ENCODE measurements at places on chromosomes 5 and 9.

GRCh38 chr5:135823881-135824280, 10.6 kb upstream of the SLC25A48 start:
- DNase-seq: no peak

- DNase-seq: no peak
Measured at GRCh38 chr9:89942643-89943042, 337.8 kb downstream of the GADD45G start.

GRCh38 chr9:20538956-20539355, 83.3 kb downstream of the MLLT3 start:
- DNase-seq: no peak

GRCh38 chr5:14713476-14714390, 49.2 kb downstream of the OTULIN start:
- no peak for DNase-seq

DNA sequence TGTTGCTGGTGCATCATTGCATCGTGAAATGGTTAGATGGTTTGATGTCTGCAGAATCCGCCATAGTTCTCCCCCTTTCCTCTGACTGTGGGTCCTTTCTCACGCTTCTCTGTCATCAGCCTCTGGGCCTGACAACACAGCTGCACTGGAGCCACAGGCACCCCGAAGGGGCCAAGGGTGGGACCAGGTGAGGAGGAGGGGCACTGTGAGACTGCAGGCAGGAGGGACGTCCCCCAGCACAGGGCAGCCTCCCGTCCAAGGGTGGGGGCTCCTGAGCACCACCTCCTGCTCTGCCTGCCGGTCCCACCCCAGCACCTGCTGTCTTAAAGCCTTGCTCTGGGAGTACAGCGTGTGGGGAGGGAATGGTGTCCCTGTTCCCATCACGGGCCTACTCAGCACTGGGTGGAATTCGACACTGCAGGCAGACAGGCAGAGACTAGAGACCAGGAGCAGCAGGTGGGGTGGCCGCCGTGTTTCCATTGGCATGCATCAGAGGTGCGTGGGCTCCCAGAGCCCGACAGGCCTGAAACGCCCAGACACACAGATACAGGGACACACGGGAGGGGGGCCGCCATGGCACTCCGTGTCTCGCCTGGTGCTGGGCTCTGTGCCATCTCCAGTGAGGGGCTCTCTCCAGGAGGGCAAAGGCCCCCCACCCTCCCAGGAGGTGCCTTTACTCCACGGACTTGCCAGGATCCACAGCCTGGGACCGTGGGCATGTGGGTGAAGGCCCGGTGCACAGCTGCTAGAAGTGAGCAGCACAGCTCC, 15.0 kb downstream of the CACNA1B start:
- no peak for DNase-seq

DNA sequence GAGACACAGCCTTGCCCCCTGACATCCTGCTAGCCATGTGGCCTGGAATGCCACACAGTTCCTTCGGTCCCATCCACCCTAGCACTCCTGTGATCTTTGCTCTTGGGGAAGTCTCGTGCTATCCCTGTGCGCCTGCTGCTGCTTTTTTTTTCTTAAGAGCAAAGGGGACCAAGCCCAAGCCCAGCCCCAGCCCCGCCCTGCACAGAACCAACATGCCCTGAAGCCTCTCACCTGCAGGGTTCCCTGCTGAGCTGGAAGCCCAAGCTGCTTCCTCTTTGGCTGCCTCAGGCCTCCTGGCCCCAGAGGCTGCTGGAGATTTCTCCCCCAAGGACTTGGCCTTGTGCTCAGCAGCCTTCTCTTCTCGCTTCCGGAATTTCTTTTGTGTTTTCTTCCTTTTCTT, 1.8 kb downstream of the SURF6 start:
- no peak for DNase-seq

- no peak for DNase-seq
Measured at GRCh38 chr9:134716067-134716466, 74.5 kb downstream of the COL5A1 start.

GRCh38 chr9:97994703-97995102, 11.6 kb downstream of the ANP32B start:
- no peak for DNase-seq

GRCh38 chr9:99352826-99353225, 130.7 kb downstream of the SEC61B start:
- no peak for DNase-seq

GRCh38 chr5:118921866-118922265, 66.5 kb downstream of the DTWD2 start:
- no peak for DNase-seq

- DNase-seq: no peak
Measured at GRCh38 chr5:71582945-71583584, 4.1 kb upstream of the MCCC2 start.

DNA sequence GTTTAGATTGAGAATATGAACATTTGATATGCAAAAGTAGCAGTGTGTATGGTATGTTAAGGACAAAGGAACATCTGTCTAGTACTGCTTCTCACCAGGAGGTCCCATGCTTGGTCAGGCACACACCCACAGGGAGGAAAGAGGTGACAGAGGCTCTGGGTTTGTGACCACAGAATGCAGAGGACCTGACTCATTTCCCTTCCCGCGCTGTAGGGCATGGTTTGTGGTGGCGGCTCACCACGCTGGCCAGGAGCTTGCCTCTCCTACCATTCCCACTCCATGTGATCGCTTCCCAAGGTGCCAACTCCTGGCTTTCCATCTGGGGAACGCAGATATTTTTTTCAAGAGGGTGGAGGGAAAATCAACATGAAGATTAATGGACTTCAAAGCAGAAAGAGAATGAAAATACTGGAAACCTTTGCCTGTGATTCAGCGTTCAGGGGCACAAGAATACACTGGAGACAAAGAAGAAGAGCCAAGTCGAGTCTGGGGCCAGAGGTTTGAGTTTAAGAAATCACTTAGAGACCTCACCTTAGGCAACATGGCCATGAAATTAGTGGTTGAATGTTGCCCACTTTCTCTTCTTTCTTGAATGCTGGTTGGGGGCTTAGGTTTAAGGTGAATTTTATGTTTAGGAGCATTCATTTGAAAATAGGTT, 477.8 kb downstream of the CCDC171 start:
- DNase-seq: no peak

DNA sequence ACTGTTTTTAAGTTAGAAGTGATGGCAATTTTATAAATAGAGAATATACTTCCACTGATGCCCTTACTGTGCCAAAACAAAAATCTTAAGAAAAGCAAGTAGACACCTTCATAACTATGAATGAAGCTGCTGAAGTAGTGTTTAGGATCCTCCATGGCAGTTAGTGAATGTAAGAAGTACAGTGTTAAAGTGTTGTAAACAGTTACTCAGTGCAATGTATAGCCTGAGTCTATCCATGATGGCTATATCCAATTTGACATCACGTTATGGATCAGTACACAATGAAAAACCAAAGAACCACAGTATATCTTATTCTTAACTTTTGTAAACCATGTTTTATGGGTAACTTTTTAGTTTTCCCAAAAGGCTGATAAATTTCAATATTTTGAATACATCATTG, 7.1 kb downstream of the CCNG1 start:
- no peak for DNase-seq

DNA sequence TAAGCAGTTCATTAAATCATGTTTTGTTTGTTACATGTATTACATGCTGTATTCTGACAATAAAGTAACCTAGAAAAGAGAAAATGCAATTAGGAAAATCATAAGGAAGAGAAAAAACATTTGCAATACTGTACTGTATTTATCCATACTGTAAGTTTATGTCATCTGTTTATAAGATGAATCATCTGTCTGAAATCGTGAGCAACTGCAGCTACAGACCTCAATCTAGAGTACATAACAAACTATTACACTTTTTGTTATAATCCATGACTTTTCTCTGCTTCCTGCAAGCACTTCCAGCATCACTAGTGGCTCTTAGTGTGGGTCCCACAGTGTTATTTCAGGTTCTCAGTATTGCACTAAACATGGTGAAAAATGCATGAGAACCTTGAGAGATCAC, 144.4 kb upstream of the NR4A3 start:
- no peak for DNase-seq

GRCh38 chr9:20321423-20322082, 300.7 kb downstream of the MLLT3 start:
- DNase-seq: no peak

GRCh38 chr5:926417-927171, 33.9 kb downstream of the TRIP13 start:
- DNase-seq: no peak

- no peak for DNase-seq
Measured at GRCh38 chr5:38639377-38640358, 83.2 kb upstream of the LIFR start.

DNA sequence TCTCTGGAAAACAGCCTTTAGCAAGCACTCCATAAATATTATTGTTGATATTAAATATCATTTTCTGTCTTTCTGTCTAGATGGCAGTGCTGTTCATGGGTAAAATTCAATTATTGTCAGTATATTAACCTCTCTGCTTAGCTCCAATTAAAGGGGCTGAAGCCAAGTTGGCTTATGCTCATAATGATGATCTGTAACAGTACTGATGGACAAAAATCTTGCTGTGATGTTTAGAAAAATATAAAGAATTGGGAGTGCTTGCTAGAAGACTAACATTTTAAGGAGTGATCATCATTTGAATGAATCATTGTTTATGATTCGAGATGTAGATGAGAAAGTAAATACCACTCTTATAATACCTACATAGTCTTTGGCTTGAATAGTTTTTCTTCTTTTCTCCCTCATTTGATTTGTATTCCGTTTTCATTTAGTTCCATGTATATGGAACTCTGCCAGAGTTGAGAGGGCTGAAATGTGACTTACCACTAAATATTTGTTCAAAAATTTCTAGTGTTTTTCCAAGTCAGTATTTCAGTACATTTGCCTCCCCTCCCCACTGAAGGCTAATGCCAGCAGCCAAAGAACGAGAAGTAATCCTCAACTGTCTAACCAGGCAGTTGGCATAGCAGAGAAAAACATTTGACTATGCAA, 538.3 kb downstream of the CSNK1G3 start:
- no peak for DNase-seq

DNA sequence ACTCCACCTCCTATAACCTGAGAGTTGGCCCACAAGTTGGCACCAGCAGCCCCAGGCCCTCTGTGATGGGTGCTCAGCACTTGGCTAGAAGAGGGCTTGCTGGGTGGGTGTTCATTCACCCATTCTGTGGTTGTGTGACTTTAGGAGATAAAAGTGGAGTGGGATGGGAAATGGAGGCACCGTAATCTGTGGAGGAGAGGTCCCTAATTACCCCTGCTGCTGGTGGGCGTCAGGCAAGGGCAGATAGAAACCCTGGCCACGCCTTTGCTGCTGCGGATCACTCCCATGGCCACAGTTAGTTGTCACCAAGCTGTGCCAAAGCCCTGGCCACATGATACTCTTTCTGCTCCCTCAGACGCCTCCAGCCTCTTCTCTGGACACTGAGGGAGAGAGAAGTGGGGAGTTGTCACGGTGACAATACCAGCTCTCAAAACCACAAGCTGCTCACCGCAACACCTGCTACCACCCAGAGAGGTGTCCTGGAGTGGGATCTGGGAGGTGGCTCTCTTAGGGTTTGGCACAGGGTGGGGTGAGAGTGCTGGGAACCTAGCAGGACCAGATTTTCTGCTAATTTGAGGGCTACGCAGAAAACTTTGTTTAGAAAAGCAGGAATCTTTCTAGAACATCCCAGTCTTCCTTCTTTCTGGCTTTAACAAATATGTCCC, 12.0 kb upstream of the NEUROG1 start:
- DNase-seq: no peak

GRCh38 chr5:55621229-55621628, 86.5 kb upstream of the PLPP1 start:
- no peak for DNase-seq

DNA sequence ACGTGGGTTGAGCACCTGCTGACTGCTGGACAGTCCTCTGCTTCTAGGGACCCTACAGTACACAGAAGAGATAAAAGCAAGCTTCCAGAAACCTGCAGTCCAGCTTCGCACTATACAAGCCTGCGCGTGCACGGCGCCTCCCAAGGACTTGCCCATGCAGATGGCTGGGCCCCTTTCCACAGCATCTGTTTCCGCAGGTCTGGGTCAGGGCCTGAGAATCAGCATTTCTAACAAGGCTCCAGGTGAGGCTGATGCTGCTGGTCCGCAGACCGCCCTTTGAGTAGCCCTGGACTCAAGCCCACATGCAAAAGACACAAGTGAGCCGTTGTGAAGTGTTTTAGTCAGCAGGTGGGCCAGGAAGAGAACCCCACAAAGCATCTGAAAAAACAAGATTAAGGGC, 133.1 kb downstream of the HSD17B3 start:
- DNase-seq: no peak

- DNase-seq: no peak
Measured at GRCh38 chr9:122020398-122020797, 72.7 kb downstream of the TTLL11 start.

GRCh38 chr5:52875827-52876226, 88.1 kb downstream of the ITGA1 start:
- no peak for DNase-seq

DNA sequence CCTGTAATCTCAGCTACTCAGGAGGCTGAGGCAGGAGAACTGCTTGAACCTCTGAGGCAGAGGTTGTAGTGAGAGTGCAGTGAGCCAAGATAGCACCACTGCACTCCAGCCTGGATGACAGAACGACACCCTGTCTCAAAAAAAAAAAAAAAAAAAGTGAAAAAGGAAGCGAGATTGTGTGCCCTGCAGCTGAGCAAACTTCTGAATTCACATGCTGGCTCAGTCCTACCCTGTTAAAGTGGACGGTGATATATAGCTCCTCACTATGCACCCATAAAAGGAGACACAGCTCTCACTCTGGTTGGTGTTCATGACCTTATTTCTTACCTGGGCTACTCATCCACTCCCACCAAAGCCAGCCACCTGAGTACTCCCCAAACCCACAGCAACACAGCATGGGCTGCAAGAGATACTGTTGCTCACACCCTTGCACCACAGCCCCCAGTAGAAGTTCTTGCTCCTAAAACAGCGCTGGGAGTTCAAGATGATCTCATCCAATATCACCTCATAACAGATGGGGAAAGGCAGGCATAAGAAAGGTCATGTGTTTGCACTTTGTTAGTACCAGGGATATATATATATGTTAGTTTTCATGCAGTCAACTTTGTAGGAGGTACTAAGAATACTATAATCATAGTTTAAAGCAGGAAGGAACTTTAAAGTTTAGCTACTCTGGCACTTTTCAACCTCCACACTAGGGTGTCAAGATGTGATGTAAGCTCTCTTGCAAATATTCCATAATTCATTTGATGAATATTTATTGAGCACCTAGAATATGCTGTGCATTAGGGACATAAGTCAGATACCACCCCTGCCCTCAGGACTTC, 4.0 kb downstream of the TTLL11 start:
- DNase-seq: no peak

DNA sequence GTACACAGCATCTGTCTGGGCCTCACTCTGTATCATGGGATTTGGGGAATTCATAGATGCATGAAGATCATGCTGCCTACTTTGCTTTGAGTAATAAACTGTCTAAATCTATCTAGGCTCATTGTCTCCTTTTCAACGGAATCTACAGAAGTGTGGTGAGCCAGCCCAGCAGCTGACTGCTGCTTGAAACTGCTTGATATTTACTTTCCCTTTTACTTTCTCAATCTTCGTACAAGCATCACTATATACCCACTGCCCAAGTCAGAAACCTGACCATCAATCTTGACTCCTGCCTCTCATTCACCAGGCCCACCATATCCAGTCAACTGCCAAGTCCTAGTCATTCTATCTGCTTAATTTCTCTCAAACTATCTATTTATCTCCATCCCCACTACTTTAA, 142.9 kb downstream of the NR2F1-AS1 start:
- DNase-seq: no peak

GRCh38 chr5:75847561-75848021, 130.4 kb upstream of the POC5 start:
- no peak for DNase-seq

Data from SHP77 treated with DMSO at 0.1 percent for 48 hours (cell line).